Body of pancreas (tissue), 4 donors: ENCODE measurements at places on chromosomes 3 and 15. TPM values are rescaled to one million over a fixed set of nuclear protein-coding genes. Genes with fewer than 3 reads are reported as not detected.

GRCh38 chr3:64133272-64133671 is 92.0 kb downstream of the PRICKLE2 start:
- no peak for DNase-seq

TTLL13 gene
- total RNA-seq = not detected

IL17RC gene
- 40.7 TPM for total RNA-seq

- DNase-seq = no peak
These were observed 5.6 kb downstream of the FAM3D start for GRCh38 chr3:58660998-58661397.

TGM4 gene
- not detected for total RNA-seq
